ENCODE measurements at places on chromosomes 6 and 20. TPM values are rescaled to one million over a fixed set of nuclear protein-coding genes. Genes with fewer than 3 reads are reported as not detected.

Gene RAB44
- polyA plus RNA-seq: not detected

Gene POU5F1
- not detected for polyA plus RNA-seq

Gene ZBTB46
- polyA plus RNA-seq: 6.3 TPM

Gene OR2J3
- polyA plus RNA-seq: not detected

Gene HEY2
- 0.77 TPM for polyA plus RNA-seq

Gene BICRAL
- 7.1 TPM for polyA plus RNA-seq

Gene LST1
- not detected for polyA plus RNA-seq

Gene SEMG1
- not detected for polyA plus RNA-seq

Gene HDGFL1
- polyA plus RNA-seq: not detected

Gene MAP3K5
- 7.7 TPM for polyA plus RNA-seq

Gene RARS2
- 20.3 TPM for polyA plus RNA-seq

Gene FAM50B
- 11.8 TPM for polyA plus RNA-seq

Gene MYO6
- polyA plus RNA-seq: 73.5 TPM

Gene PSORS1C2
- polyA plus RNA-seq: not detected

Gene CLVS2
- polyA plus RNA-seq: 16.6 TPM

Gene SPATS1
- polyA plus RNA-seq: not detected

Measured in Purkinje cell (primary cell).